ENCODE measurements at places on chromosomes 1 and 21.
A peak's percentile ranks its signal among the peaks of the same experiment; 100 is the strongest.

DNA sequence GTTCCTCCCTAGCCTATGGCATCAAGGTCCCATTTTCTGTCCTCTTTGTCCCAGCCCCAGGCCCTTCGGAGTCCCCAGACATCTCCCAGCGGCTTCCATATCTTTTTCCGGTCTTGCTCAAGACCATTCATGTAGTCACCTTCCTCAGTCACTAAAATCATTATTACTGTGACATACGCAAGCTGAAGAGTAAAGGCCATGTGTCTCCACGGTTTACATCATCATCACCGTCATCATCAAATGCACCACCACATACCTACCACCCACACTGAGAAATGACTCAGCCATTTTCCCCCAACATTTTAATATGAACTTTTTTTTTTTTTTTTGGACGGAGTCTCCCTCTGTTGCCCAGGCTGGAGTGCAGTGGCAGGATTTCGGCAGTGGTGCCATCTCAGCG lies 43.4 kb downstream of the FHAD1 start:
- peak; percentile 12 for DNase-seq

- no peak for DNase-seq
Observed at GRCh38 chr1:50851034-50851433, 109.0 kb downstream of the FAF1 start.

DNA sequence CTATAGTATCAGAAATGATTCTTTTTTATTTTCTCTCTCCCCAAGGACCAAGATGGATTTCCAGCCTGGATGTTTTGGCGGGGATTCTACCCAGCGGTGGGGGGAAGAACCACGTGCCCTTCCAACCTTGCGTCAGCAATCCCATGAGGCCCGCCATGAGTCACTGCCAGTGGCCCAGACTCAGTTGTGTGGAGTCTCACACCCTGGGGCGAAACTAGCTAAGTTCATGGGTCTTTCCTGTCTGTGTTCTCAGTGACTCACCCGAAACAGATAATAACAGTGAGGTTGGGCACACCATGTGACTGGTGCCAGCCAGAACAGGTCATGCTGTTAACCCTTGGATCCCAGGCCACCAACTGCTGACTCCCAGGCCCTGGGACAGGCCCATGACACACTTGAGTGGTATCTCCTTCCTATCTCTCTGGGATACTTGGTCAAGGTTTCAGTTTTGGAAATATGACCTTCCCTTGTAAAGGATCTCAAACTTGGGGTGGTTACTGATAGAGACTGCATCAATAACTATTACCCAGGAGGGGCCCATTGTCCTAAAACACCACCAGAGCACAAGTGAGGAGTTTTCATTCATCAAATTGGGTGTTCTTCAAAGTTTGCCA lies 98.0 kb upstream of the DUSP10 start:
- no peak for DNase-seq

GRCh38 chr1:19485362-19486187 lies at the start of gene CAPZB:
TSS of gene CAPZB (minus strand) at chr1:19485539. CDS start at chr1:19485438, 101 bp downstream.
- DNase-seq, result peak; percentile 49

DNA sequence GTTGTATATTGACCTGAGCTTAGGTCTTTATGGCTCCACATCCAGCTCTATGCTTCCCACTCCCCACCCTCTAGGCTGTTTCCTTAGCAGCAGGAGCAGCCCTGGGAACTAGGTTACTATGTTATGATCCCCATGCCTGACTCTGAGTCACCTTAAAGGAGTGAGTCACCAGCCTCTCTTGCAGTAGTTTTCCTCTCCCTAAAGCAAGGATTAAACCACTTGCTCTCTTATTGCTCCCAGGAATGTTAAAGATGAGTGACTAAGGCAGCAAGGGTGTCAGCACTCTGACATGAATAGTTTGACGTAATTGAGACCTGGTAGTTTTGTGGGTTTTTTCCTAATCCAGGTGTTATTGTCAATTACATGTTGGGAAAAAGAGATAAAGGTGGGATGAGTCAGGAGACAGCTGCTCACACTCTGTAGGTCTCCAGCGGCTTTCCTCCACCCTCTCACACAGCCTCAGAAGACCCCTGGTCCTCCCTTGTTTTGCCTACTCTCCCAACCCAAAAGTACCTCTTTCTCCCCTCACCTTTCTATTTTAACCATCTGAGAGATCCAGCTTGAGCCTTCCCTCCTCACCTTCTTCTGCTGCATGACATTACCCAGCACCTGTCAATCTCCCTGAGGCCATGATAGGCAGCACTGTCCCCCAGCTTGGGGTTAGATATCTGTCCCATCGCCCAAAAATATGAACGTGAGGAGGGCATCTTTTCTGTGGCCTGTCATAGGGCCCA lies 369.1 kb upstream of the VAMP3 start:
- peak; percentile 95 for DNase-seq

Measured in astrocyte of the cerebellum (primary cell).